Spleen (tissue), 13 donors: ENCODE measurements at places on chromosomes 12 and 14. TPM values are rescaled to one million over a fixed set of nuclear protein-coding genes. Genes with fewer than 3 reads are reported as not detected.

TMTC1 gene
- total RNA-seq = 138 TPM

DNA sequence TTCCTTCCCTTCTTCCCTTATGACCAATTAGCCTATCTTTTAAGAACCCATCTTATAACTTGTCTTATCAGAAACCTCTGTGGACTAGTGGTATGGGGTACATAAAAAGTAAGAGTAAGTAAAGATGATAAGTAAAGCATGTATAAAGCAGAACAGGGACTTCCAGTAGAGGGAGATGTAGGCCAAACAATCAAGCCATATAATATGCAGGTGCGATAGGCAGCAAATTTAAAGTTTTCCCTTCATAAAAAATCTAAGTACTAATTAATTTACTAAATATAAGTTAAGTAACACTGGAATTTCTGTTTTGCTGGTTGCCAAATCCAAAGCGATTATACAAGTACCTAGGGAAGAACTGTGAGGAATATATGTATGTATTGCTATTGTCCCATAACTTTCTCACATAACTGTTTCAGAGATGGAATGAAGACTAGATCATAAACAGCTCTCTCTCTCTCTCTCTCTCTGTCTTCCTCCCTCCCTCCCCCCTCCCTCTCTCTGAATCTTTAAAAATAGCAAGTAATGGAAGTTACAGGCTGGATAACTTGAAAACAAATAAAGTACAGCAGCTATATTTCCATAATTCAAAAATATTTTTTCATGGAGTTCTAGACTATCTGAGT, 25.7 kb downstream of the METTL25 start:
- no peak overlapping the region for H3K4me3 ChIP-seq
- peaks cover 15% of the 10 kb centered on the region for H3K36me3 ChIP-seq
- H3K27ac ChIP-seq = no peak overlapping the region
- H3K4me1 ChIP-seq = no peaks in the 10 kb centered on the region
- no peaks in the 10 kb centered on the region for H3K27me3 ChIP-seq

DNA sequence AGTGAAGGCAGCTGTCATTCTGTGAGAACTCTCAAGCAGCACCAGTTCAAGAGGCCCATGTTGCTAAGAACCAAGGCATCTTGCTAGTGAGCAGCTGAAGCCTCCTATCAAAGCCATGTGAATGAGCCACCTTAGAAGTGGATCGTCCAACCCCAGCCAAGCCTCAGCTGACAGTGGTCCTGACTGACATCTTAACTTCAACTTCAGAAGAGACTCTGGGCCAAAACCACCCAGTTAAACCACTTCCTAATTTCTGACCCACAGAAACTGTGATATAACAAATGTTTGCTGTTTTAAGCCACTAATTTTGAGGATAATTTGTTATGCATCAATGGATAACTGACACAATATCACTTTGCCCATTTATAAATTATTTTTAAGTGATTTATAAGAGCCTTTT, 256.0 kb downstream of the RPAP3 start:
- H3K36me3 ChIP-seq = no peaks in the 10 kb centered on the region
- no peaks in the 10 kb centered on the region for H3K4me1 ChIP-seq
- H3K27ac ChIP-seq = no peak overlapping the region
- no peak overlapping the region for H3K4me3 ChIP-seq
- H3K27me3 ChIP-seq = no peaks in the 10 kb centered on the region

GRCh38 chr14:38138473-38139138, 69.1 kb upstream of the SSTR1 start:
- H3K27ac ChIP-seq = no peak overlapping the region
- H3K4me1 ChIP-seq = no peaks in the 10 kb centered on the region
- no peak overlapping the region for H3K4me3 ChIP-seq
- DNase-seq = no peak
- H3K27me3 ChIP-seq = no peaks in the 10 kb centered on the region

DNA sequence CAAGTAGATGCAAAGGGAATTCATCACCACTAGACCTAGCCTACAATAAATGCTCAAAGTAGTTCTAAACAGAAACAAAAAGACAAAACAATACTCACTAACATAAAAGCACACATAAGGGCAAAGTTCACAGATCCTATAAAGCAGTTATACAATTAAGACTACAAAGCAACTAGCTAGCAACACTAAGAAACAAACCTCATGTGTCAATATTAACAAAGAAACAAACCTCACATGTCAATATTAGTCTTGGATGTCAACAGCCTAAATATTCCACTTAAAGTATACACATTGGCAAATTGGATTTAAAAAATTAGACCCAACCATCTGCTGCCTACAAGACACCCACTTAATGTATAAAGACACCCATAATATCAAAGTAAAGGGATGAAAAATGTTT, 152.7 kb downstream of the KCNK10 start:
- DNase-seq = no peak
- no peaks in the 10 kb centered on the region for H3K4me1 ChIP-seq
- H3K27me3 ChIP-seq = no peaks in the 10 kb centered on the region
- no peaks in the 10 kb centered on the region for H3K36me3 ChIP-seq
- H3K27ac ChIP-seq = no peak overlapping the region

THTPA gene
- total RNA-seq = 16.8 TPM

DNA sequence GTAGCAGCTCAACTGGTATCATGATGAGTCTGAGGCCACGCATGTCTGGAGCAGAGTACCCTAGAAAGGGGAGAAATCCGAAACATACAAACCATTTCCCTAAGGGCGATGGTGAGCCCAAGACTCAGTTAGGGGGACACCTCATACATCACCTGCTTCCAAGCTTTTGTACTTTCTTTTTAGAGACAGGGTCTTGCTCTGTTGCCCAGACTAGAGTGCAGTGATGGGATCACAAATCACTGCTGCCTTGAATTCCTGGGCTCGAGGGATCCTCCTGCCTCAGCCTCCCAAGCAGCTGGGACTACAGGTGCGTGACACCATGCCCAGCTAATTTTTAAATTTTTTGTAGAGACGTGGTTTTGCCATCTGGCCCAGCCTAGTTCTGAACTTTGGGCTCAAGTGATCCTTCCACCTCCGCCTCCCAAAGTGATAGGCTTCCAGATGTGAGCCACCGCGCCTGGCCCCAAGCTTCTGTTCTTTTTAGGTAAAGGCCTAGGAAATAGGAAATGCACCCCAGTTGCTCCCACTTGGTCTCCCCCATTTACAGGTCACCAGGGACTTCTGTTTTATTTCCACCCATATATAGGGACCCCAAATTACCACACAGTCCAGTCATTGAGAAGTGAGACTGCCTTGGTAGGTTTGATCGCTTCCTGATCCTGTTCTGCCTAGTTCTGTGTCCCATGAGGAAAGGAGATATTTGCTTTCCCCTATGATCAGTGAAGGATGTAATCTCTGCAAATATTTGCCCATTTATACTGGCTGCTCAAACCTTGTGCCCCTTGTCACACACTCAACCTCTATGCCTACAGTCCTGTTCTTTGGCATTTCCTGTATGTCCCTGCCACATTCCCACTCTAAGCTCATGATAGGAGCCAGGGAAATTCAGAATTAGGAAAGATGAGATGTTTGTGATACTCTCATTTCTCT, at the start of gene APOF:
APOF (minus strand) TSS at position 728 of the 930 bp plus-strand sequence; CDS start at position 616, 112 bp downstream.
- H3K4me1 ChIP-seq = peaks cover 35% of the 10 kb centered on the region
- H3K27me3 ChIP-seq = no peaks in the 10 kb centered on the region
- no peak within 1 kb of the TSS for H3K27ac ChIP-seq
- no peaks in the 10 kb centered on the region for H3K36me3 ChIP-seq
